Posterior vena cava (tissue), 2 donors: ENCODE measurements at places on chromosomes 1 and 21. TPM values are rescaled to one million over a fixed set of nuclear protein-coding genes. Genes with fewer than 3 reads are reported as not detected.
A peak's percentile ranks its signal among the peaks of the same experiment; 100 is the strongest.

- peak; percentile 82 for DNase-seq
Observed at GRCh38 chr1:196115646-196116045, 492.6 kb downstream of the KCNT2 start.

DNA sequence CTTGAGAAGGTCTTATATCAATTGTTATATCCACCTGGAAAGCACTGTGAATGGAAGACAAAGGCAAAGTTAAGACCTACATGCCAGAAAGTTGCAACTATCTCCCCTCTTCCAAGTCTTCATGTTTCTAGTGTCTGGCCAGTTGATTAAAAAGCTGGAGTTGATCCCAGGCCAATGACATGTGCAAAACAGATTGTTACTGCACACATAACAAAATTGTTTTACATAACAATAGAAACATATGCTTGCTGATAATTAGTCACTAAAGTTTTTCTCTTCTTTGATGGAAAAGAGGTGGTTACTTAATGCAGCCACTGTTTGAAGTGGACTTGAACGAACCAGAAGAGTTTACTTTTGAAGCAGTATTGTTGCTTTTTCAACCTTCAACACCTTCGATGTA is 158.2 kb downstream of the TGFBR3 start:
- no peak for DNase-seq

DNA sequence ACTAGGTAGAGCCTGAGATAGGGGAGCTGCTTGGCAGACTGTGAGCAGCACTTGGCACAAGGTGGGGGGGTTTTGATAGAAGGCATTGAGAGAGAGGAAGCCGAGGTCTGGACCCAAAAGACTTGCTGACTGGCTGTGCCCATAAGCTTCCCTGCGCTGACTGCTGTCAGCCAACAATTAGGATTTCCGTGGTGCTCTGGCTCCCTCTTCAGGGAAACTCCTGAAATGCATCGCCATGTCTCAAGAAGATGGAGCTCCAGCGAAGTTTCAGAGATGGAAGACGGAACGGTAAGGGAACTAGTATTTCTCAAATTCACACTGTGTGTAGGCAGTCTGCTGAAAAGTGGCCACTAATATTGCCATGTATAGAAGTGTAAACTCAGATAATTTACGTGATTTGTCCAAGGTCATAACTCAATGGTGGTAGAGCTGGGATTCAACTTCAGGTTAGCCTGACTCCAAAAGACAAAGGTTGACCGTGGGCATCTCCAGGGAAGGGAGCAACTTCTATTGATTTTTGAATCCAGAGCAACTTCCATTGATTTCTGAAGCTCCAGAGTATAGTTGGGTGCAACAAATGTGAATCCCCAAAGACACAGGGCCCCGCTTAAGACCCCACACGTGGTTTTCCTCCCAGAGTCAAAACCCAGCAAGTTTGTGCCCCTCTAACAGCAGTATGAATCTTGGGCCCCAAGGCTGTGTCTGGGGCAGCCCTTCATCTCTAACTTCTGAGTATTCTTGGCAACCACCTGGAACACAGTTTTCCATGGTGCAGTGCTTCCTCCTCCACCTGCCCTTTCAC is 44.5 kb upstream of the CRNN start:
- peak; percentile 87 for DNase-seq

GRCh38 chr1:90434460-90434859 is 282.6 kb downstream of the BARHL2 start:
- DNase-seq = no peak

DNA sequence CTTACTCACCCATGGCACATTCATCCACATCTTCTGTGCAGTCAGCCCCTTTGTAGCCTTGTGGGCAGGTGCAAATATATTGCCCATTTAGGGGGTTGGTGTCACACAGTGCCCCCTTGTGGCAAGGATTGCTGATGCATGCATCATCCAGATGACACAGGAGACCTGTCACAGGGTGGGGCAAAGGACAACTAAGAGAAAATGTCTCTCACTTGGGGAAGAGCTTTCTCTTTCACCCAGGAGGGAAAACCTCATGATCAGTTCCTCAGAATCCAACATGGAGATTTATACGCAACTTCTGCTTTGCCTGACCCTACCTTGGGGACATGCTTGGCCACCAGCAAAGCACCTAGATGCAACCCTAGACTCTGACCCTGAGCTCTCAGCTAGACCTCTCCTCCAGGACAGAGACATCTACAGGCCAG is 71.8 kb upstream of the ADAM30 start:
- no peak for DNase-seq

- DNase-seq = no peak
Observed at GRCh38 chr1:169130683-169131082, 24.2 kb downstream of the ATP1B1 start.

- DNase-seq = no peak
Observed at GRCh38 chr21:34618941-34619340, 4.0 kb upstream of the RCAN1 start.

The DNASE2B gene
- total RNA-seq = not detected

The PATJ gene
- 15.2 TPM for total RNA-seq

The C1orf141 gene
- total RNA-seq = not detected
